ENCODE measurements at places on chromosomes 7 and 10. TPM values are rescaled to one million over a fixed set of nuclear protein-coding genes. Genes with fewer than 3 reads are reported as not detected.

The PHYHIPL gene
- 0.06 TPM for total RNA-seq

The LARP4B gene
- total RNA-seq = 32.6 TPM

GRCh38 chr7:104883248-104883717 is 130.7 kb upstream of the KMT2E start:
- no peak for DNase-seq

DNA sequence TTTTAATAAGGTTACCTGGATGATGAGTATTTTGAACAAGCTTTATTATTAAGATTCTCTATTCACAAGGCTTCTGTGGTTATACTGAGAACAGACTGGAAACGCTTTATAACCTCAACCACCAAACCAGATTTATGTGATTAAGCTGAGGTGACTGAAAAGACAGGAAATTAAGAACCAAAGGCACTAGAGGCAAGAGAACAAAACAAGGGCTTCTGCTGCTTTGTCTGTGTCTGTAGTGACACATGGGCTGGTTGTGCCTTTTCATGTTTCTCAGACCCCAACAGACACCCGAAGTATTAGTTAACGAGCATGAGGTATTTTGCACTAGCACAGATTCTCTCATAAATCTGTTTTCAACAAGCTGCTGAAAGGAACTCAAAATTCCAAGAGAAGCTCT is 64.4 kb downstream of the RAPGEF5 start:
- DNase-seq = no peak

DNA sequence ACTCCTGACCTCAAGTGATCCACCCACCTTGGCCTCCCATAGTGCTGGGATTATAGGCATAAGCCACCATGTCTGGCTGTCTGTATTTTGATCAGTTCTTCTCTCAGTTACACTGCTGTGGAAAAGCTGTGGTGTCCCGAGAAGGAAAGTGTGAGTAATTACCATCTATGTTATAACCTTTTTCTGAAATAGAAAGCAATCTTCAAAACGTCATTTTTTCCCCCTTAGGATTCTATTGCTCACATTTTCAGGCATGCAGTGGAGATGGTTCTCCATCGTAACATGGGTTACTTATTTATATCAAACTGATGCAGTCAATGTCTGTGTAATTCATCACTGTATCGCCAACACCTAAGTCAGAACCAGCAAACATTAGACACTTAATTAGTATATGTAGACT is 103.5 kb upstream of the FAM3C start:
- no peak for DNase-seq

GRCh38 chr7:70566671-70567070 is 565.3 kb upstream of the GALNT17 start:
- no peak for DNase-seq

- DNase-seq = peak; percentile 48
Measured at GRCh38 chr7:14754631-14755030, 147.9 kb downstream of the DGKB start.
